ENCODE measurements at places on chromosomes 5 and 9.

- DNase-seq, result no peak
Observed at GRCh38 chr9:14365670-14366069, 51.7 kb upstream of the NFIB start.

GRCh38 chr5:80389580-80389979, 18.3 kb upstream of the ZFYVE16 start:
- no peak for DNase-seq

DNA sequence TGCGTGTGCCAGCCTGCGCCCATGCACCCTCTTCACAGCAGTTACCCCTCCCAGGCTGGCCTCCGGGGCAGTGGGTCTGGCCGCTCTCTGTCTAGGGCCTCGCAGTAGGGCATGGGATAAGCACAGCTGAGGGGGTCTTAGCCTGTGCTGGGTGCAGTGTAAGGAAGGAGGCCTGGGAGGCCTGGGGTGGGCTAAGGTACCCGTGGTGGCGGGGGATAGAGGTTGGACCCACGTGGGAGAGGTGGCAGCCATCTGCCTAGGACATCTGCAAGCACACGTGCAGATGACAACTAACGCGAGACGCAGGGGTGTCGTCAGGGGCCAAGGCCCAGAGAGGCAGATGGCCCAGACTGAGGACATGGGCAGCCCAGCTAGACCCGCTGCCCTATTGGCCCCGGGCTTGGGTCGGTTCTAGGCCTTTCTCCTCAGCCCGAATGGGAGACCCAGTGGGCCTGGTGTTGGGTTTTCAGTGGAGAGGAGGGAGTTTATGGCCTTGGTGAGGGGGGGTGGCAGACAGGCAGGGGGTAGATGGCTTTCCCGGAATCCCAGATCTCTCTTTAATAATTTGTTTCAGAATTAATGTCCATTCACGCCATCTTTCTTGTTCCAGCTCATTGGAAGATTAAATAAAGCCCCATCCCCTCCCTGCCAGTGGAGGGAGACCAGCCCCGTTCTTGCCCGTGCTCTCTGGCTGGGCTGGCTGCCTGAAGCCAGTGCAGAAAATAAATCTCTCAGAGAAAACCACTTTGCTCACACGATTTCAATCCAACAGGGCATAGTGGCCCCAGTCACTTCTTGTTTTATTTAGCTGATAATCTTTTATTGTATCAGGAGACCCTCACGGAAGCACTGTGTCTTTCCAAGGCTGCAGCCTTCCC, 154.2 kb downstream of the GAPVD1 start:
- no peak for DNase-seq

GRCh38 chr5:67066815-67067214, 129.8 kb downstream of the CD180 start:
- no peak for DNase-seq

DNA sequence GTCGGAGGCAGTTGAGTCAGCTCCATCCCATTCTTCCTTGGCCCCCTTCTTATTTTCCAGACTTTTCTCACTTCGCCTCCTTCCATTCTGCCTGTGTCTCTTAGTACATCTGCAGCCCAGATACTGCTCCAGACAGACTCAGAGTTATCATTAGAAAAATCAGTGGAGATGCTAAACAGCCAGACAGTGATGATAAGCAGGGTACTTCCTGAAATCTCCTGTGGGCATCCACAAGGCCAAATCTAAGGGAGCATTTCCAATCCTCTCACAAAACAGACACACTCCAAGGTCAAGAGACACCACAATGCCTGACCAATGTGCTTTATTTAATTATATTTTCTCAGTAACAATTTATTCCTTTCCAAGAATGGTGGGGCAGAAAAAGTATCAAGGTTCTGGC, 14.5 kb upstream of the RLN1 start:
- no peak for DNase-seq

DNA sequence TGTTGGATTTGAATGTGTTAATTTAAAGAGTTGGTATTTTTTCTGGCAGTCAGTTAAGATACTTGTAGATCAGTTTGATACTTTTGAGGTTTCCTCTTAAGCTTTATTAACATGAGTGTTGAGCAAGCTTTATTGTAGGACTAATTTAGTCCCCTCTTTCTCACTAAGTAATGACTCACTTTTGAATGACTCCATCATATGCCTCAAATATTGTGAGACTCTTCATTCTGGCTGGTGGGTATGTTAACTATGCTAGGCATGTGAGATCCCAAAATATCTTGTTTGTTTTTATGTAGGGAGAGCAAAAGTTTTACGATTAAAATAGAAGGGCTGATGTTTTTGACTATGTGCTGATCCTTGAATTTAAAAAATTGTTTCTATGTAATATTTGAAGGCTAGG, 355.7 kb downstream of the IZUMO3 start:
- no peak for DNase-seq

- no peak for DNase-seq
Observed at GRCh38 chr9:93942161-93942560, 13.0 kb downstream of the BARX1 start.

- DNase-seq, result no peak
Observed at GRCh38 chr5:82811490-82811889, 265.7 kb downstream of the TMEM167A start.

DNA sequence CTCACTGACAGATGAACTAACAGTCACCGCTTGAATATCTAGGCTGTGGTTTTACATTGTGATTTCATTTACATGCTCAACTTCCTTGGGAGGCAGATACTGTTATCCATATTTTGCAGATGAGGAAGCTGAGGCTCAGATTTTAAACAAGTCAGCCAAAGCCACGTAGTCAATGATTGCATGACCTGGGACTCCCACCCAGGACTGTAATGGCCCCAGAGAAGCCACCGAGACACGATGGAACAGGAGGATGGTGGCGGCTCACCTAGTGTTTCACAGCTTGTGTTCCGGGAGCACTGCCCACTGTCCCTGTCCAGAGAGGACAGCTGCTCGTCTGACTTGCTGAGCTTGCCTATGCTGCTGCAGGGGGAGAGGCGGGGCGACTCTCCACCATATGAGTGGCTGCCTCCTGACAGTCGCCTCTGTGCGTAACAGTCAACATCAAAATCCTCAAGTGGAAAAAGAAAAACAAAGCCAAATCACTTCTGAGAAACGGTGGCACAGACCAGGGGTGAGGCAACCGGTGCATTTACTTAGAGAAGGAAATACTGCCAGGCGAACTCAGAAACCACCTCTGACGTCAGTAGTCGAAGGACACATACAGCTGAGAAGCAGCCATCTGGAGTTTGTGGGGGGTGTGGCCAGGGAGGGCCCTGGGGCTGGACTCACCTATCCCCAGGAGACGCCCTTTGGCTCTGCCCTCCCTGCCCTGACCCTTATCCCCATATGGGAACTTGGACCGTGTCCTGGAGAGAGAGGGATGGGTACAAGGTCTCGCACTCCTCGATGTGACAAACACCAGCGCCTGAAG, 82.5 kb downstream of the PRRT1B start:
- no peak for DNase-seq

GRCh38 chr5:16265141-16265540, 85.5 kb upstream of the MARCHF11 start:
- DNase-seq, result no peak

DNA sequence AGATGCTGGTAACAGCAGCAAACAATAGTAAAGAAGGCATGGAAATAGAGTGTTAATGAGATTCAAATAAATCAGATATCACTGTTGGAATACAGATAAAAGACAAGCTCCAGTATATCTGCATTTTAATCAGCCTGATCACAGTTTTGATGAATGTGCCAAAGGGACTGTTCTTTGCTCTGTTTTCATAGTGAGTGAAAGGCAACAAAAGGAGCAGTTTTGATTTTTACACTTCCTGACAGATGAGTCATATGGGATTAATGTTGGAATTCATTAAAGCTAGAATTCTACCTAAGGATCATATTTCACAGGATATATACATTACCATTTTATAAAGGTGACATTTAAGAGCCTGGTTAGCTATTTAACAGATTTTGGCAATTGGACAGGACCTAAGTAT, 743.3 kb upstream of the PTPRD start:
- no peak for DNase-seq

- no peak for DNase-seq
Observed at GRCh38 chr5:176863041-176863764, 35.9 kb downstream of the HK3 start.

- no peak for DNase-seq
Observed at GRCh38 chr9:85514256-85514655, 227.5 kb downstream of the AGTPBP1 start.

Measured in NCI-H2081 treated with DMSO at 0.1 percent for 48 hours (cell line).